ENCODE measurements at places on chromosomes 7 and 10.

DNA sequence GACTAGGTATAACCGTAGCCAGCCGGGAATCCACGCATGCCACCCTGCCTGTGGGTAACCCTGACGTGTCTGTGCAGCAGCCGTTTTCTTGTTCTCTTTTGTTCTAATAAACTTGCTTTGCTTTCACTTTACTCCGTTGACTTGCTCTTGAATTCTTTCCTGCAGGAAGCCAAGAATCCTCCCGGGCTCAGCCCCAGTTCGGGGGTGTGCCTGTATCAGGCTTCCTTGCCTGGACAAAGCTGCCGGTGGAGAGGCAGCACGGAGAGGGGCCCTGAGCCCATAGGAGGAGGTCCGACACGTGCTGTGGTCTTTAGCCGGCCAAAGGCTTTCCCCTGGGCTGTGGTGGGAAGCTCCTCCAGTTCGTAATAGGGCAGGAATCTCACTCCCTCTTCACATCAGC lies 256.5 kb upstream of the PPP2R2D start:
- no peak for DNase-seq

DNA sequence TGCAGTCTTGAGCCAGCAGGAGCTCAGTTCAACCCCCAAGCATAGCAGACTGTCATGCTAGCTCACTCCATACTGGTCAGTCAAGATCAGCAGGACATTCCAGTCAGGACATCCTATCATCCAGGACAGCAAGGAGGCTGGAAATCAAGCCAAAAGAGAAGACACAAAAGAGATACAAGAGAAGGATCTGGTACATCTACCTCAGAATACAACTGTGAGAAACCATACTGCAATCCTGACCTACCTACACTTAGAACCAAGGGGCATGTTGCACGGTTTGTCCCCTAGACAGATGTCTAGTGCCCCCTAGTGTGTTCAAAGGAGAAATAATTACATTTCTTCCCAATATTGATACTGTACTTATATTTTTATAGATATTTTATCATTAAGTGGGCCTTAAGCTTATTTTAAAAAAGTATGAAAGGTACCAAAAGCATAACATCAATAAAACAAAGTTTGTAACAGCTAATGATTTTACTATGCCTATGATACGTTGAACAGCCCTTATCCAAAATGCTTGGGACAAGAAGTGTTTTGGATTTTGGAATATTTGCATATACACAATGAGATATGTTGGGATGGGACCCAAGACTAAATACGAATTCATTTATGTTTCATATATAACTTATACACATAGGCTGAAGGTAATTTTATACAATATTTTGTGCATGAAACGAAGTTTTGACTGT lies 26.7 kb downstream of the ERCC6 start:
- no peak for DNase-seq

GRCh38 chr10:50600831-50601477 lies 22.8 kb downstream of the SGMS1 start:
- no peak for DNase-seq

DNA sequence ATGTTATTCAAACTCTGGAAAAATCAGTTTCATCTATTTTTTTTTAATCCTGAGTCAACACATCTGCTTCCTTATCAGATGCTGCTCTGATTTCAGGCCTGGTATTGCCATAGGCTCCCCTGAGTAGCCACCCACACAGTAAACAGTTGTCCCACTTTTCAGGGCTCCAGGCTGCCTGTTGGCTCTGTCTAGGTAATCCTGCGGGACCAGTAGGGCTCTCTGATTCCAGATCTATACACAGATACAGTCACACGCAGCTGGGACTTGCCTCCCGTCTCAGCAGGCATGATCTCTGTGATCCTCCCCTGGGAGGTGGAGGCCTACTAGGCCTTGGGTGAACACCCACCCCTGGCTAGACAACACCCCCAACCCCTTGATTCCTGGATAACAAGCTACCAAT lies 206.1 kb downstream of the CREB5 start:
- DNase-seq = no peak

GRCh38 chr10:102375250-102375649 lies 20.3 kb upstream of the NFKB2 start:
- no peak for DNase-seq

DNA sequence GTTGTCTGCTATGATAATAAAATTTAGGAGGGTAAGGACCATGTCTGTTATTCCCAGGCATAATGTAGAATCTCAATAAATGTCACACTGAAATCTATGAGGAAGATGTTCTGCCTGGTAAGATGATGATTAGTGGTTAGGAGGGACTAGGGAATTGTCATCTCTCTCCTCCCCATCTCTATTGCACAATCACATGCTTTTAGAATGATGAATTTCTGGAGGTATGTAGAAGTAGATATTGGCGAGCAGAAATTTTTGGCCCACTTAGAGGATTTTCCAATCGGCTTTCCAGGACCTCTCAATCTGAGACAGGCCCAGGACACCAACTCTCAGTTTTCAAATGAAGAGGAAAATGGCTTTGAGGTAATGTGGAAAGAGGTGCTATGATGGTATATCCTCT lies 2.0 kb upstream of the PITX3 start:
- no peak for DNase-seq

GRCh38 chr10:29634764-29635625 lies at the start of gene SVIL:
TSS of gene SVIL (minus strand) at chr10:29634971. CDS start at chr10:29555058, 79,913 bp downstream.
- DNase-seq = no peak

DNA sequence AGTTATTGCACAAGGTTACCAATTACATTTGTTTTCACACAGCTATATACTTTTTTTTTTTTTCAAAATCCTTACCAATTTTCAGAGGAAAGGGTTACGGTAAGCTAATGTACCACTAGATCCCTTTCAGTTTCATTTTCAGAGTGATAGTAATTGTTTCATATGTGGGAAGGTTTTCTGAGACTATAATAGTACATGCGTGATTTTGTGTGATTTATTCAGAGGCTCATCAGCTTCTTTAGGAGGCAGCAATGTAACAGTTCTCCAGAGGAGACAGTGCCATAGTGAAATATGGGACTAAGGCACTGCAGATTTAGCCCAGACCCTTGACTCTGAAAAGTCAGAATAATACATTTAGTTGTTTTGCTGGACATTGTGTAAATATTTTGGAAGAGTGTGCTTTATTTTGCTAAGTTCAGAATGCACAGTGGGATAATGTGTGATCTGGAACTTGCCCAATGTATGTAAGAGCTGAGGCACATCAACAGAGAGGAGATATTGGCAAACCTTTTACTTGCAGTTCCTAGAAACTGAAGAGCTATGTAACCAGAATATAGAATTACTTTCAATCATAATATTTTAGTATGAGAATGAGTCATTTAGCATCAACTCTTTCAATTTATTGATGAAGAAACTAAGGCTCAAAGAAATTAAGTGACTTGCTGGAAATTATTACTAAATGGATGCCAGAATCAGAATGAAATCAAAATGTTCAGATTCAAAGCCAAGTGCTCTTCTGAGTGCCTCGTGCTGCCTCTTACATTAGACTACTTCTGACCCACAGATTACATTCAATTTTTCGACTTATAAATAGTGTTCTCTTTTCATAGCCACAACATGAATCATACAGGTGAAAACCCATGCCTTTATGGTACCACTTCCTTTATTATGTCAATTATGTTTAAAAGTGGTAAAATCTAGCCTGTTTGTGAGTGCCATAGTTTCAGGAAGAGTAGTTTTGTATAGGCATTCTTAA lies 207.7 kb upstream of the TEX47 start:
- no peak for DNase-seq

DNA sequence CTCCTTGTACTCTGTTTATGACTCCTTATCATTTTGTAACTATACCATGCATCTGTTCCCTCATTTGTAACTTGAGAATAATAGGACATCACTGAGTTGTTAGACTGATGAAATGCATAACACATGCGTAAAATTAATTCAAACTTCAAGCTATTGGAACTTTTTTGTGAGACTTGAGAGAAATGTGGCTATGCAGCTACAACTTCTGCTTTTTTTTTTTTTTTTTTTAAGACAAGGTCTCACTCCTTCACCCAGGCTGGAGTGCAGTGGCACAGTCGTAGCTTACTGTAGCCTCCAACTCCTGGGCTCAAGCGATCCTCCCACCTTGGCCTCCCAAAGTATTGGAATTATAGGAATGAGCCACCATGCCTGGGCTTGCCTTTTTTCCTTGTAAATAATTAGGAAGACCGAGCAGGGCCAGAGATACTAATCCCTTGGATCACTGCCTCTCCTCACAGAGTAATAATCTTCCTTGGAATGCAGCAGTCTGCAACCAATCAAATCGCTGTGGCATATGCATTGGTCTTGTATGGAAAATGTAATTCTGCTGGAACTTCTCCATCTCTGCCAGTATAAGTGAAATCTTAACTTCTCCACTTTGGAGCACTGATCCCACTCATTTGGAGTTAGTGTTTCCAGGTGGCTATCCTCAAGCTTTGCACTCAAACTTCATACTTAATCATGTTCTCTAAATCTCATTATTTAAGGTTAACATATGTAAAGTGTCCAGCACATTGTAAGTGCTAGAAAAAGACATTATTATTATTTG lies 2.0 kb upstream of the PANK1 start:
- no peak for DNase-seq

- no peak for DNase-seq
Measured at GRCh38 chr7:44108768-44109750, 4.9 kb downstream of the AEBP1 start.

GRCh38 chr7:85384392-85384791 lies 197.5 kb upstream of the SEMA3D start:
- no peak for DNase-seq

GRCh38 chr7:19107356-19108146 lies 9.9 kb downstream of the TWIST1 start:
- no peak for DNase-seq

GRCh38 chr7:107076781-107077698 lies 32.5 kb downstream of the PRKAR2B start:
- DNase-seq = no peak

GRCh38 chr7:133746305-133746704 lies 380.8 kb upstream of the LRGUK start:
- DNase-seq = no peak

- DNase-seq = no peak
Measured at GRCh38 chr7:64916-65341, 127.4 kb upstream of the FAM20C start.

DNA sequence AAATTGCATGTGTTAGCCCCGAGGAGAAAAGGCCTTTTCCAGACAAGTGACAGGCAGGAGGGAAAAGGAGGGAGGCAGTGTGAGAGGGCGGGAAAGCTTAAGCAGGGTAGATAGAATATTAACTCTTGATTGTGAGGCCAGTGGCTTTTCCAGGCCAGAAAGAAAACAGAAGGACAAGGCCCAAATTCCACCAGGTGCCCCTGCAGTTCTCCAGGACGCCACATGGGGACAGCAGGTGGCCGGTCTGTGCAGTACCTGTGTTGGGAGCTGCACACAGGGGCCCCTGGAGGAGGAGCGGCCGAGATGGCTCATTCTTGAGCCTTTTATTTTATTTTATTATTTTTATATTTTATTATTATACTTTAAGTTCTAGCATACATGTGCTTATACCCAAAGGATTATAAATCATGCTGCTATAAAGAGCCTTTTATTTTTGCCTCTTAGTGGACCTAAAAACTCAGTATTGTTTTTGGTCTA lies 141.3 kb upstream of the KLF14 start:
- no peak for DNase-seq

DNA sequence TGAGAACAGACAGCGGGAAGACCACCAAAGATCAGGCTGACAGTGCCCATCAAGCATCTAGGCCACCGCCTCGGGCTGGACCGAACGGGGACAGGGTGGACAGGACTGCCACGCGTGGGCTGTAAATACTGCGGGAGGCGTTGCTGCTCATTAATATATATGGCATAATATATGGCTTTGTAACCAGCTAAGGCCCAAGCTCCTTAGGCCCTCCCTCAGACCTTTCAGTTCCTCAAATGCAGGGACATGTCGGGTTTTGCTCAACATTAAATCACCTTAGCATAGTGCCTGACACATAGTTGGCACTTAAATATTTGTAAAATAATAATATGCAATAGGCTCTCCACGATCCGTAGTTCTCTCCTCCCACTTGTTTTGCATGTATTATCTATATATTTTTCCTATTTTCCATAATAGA lies 402 bp upstream of the TMEM168 start:
- no peak for DNase-seq

DNA sequence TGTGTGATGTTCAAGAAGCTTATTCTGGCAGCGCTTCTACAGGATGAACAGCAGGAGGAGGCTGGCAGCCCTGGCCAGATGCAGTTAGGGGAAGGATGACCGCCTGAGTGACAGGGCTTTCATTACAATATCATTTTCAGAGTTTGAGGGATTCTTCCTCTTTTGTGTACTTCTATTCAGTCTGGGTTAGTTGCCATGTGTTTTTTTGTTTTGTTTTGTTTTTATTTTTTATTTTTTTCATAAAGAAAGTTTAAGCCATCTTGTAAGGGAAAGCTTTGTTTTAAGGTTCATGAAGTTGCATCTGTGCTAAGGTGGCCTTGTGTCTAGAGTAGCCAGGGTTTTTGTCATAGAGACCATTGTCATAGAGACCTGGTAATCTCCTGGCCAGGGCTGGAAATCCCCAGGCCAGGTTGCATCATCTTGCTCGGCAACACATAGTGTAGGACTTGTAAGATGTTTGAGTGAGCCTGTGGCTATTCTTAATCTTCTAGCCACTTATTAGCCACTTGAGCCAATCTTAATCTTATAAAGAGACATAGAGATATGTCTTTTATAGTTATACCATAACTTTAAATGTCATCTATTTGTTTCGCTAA lies 230.5 kb upstream of the TMEM229A start:
- DNase-seq = no peak

DNA sequence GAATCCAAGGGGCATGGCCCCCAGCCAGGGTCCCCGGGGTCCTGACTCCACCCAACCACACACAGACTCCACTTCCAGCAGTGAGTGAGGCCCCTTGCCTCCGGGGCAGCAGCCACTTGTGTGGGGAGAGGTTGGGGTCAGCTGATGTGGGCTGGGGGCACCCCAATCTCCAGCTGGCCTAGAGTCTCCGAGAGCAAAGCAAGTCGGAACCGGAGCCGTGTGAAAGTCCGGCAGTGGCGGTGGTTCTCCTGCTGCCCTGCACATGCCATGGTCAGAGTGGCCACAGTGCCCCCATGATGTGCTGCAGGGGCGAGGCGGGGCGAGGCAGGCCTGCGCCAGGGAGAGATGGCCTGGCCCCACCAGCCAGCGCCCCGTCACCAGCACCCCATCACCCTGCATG lies 74.6 kb downstream of the PDGFA start:
- DNase-seq = no peak

GRCh38 chr7:144134116-144134515 lies 11.1 kb downstream of the OR2A14 start:
- no peak for DNase-seq

DNA sequence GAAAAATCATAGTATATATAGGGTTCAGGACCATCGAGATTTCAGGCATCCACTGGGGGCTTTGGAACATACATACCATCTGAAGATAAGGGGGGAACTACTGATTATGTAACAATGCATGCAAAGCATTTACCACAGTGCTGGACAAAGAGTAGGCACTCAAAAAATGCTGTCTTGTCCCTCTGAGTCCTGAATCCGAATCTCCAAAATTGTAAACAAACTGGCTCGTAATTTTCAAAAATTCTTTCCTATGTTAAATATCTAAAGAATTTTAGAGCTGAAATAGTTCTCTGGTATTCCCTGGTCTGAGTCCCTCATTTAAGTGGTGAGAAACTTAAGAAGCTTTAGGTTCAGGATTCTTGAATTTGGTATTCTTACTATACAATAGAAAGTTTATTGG lies 167.8 kb upstream of the ASAH2 start:
- DNase-seq = no peak

All from NCI-H187 (cell line).